ENCODE measurements at places on chromosomes 2 and 18. TPM values are rescaled to one million over a fixed set of nuclear protein-coding genes. Genes with fewer than 3 reads are reported as not detected.

- no peaks in the 10 kb centered on the region for H3K27me3 ChIP-seq
- DNase-seq, result no peak
- H3K27ac ChIP-seq, result no peak overlapping the region
- no peaks in the 10 kb centered on the region for H3K36me3 ChIP-seq
- no peaks in the 10 kb centered on the region for H3K4me1 ChIP-seq
These were observed 182.8 kb upstream of the AGAP1 start for GRCh38 chr2:235311044-235311443.

DNA sequence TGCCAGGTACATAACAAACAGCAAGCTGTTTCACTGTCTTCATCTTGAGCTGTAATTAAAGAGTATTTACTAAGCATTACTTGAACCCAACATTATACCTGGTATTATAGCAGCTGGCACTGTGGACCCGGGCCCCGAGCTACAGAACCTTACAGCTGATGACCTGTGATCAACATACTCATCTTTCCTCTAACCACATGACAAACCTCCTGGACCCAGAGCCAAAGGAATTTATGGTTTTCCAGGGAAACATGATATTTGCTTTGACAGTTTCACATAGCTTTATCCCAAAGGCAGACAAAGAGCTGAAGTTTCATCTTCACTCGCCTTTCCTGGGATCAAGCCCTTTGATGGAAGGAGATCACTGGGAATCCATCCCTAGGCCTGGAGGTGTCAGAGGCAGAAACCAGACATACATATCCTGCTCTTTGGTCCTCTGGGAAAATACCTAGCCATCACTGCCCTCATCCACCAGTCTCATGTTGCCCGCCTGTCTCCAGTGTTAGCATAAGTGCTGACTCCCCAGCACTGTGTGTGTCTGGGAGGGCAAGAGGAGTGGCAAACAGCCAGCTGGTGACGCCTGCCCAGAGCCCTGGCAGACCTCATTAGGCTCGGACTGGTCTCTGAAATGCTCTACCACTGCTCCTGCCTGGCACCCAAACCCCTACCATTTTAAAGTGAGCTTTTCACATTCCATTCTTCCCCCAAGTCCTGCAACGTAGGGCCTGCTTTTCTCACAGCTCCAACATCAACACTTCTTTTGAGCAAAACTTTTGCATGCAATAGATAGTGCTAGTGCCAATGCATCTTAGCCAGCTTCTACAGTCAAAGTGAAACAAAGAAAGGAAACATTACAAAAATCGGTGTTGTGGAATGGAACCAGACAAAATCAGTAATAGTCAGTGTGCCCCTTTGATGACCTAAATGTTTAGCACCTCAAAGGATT, 138.8 kb upstream of the CTAGE1 start:
- H3K36me3 ChIP-seq, result no peaks in the 10 kb centered on the region
- no peak overlapping the region for H3K27ac ChIP-seq
- no peaks in the 10 kb centered on the region for H3K27me3 ChIP-seq

DNA sequence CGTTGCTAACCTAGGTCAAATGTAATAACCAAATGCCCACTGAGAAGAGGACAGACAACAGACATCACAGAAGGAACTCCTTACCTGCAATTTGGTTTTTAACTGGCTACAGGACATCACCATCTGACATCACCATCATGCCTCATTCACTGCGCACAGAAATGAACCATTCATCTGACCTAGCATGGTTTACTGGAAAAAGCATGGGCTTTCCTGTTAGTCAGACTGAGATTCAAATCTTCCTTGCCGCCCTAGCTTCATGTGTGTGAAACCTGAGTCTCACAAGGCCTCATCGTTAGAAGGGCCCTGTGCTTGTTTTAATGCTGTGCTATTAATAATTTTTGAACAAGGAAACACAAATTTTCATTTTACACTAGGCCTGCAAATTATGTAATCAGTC, 1.1 kb upstream of the HIBCH start:
- H3K36me3 ChIP-seq, result no peaks in the 10 kb centered on the region
- H3K27ac ChIP-seq, result no peak overlapping the region
- H3K27me3 ChIP-seq, result no peaks in the 10 kb centered on the region
- no peaks in the 10 kb centered on the region for H3K4me1 ChIP-seq

- H3K36me3 ChIP-seq, result no peaks in the 10 kb centered on the region
- no peaks in the 10 kb centered on the region for H3K27me3 ChIP-seq
These were observed 121.3 kb downstream of the AGAP1 start for GRCh38 chr2:235614900-235615712.

GRCh38 chr18:68694316-68694715, 20.6 kb downstream of the TMX3 start:
- no peaks in the 10 kb centered on the region for H3K27me3 ChIP-seq
- no peaks in the 10 kb centered on the region for H3K4me1 ChIP-seq
- H3K4me3 ChIP-seq, result no peak overlapping the region
- H3K36me3 ChIP-seq, result peaks cover 16% of the 10 kb centered on the region

GRCh38 chr2:5945742-5946141, 253.6 kb downstream of the SOX11 start:
- no peaks in the 10 kb centered on the region for H3K4me1 ChIP-seq
- no peaks in the 10 kb centered on the region for H3K27me3 ChIP-seq
- no peak for DNase-seq
- H3K36me3 ChIP-seq, result no peaks in the 10 kb centered on the region

DNA sequence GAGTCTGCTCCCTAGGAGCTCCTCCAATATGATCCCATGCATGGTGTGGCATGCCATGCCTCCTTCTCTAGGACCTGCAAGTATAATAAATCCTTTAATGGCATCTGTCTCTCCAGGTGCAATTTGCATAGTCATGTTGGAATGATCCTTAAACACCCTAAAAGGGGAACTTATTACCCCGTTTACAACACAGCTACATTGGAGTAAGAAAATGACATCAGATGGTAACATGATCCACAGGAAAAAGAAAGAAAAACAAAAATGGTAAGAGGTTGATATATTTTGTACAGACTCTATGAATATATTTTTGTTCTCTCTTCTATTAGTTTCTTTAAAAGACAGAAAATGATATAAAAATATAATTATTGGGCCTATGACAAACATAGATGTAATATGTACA, 79.0 kb downstream of the CRACDL start:
- no peak overlapping the region for H3K4me3 ChIP-seq
- H3K27ac ChIP-seq, result no peak overlapping the region
- no peaks in the 10 kb centered on the region for H3K36me3 ChIP-seq
- H3K4me1 ChIP-seq, result no peaks in the 10 kb centered on the region
- DNase-seq, result no peak
- H3K27me3 ChIP-seq, result no peaks in the 10 kb centered on the region

- H3K27ac ChIP-seq, result no peak overlapping the region
These were observed 267.7 kb upstream of the SIX2 start for GRCh38 chr2:45276914-45277313.

DNA sequence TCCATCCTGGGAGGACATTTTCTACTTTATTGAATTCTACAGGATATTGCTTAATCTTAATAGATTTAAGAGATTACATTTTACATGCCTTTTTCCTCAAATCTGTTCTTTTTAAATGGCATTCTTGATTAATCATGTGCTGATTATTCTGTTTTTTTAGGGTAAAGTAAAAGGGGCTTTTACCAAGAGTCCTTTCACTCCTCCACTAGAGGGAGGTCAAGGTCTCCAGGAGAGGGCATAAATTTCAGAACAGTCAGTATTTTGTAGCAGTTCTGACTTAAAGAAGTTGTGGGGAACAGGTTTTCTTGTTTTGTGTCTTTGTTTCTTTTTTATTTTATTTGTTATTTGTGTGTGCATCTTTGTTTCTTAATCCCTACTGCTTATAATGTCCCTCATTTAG, 25.4 kb downstream of the WDR75 start:
- no peak overlapping the region for H3K27ac ChIP-seq
- no peaks in the 10 kb centered on the region for H3K27me3 ChIP-seq
- H3K4me1 ChIP-seq, result no peaks in the 10 kb centered on the region
- peaks cover 6% of the 10 kb centered on the region for H3K36me3 ChIP-seq
- H3K4me3 ChIP-seq, result no peak overlapping the region

DNA sequence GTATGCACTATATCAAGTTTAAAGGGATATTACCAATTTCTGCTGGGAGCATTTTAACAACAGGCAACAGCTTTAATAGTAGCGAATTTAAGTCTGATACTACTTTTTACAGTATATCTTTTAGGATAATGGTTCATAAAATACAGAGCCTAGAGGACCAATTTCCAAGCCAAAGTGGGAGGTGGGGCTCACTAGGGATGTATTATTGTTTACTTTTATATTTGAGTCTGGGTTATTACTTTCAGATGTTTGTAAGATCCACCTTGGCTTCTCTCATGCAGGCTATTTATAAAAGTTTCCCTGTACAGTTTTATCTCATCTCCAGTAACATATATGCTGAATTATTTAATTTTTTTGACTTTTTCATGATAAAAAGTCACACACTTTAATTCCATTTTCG, 242.0 kb downstream of the CMPK2 start:
- no peak overlapping the region for H3K4me3 ChIP-seq
- no peaks in the 10 kb centered on the region for H3K4me1 ChIP-seq
- DNase-seq, result no peak
- no peaks in the 10 kb centered on the region for H3K36me3 ChIP-seq
- H3K27ac ChIP-seq, result no peak overlapping the region

DNA sequence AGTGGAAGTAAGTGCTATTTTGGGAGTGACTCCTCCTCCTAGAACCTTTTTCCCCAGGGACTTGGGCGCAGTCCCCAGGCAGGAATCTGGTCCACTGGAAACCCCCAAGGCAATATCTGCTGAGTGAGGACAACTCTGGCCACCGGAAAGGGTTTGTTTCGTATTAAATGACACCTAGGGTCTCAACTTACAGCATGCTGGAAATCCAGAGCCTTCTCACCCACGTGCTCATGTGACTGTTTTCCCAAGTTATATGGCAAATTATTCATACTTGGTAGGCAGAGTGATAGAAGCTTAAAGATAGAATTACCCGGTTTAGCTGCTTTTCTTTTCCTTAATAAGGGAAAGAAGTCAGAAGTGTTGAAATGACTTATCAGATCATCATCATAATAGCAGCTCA, 436.9 kb upstream of the SPRED2 start:
- no peak overlapping the region for H3K27ac ChIP-seq
- no peak for DNase-seq
- H3K36me3 ChIP-seq, result no peaks in the 10 kb centered on the region
- H3K4me1 ChIP-seq, result no peaks in the 10 kb centered on the region
- peaks cover 9% of the 10 kb centered on the region for H3K27me3 ChIP-seq
- no peak overlapping the region for H3K4me3 ChIP-seq

- no peaks in the 10 kb centered on the region for H3K27me3 ChIP-seq
- H3K27ac ChIP-seq, result no peak overlapping the region
- H3K4me1 ChIP-seq, result no peaks in the 10 kb centered on the region
- H3K4me3 ChIP-seq, result no peak overlapping the region
- no peak for DNase-seq
These were observed 198.2 kb downstream of the CTNNA2 start for GRCh38 chr2:79711098-79711497.

- no peak for DNase-seq
- H3K27me3 ChIP-seq, result no peaks in the 10 kb centered on the region
- no peak overlapping the region for H3K4me3 ChIP-seq
These were observed 244.9 kb upstream of the CXCR4 start for GRCh38 chr2:136362676-136363390.

GRCh38 chr2:177972782-177973181, 99.8 kb downstream of the PDE11A start:
- no peaks in the 10 kb centered on the region for H3K27me3 ChIP-seq
- no peak overlapping the region for H3K4me3 ChIP-seq
- no peak overlapping the region for H3K27ac ChIP-seq
- H3K36me3 ChIP-seq, result no peaks in the 10 kb centered on the region
- no peaks in the 10 kb centered on the region for H3K4me1 ChIP-seq

GRCh38 chr2:240627736-240628506, 2.6 kb downstream of the GPR35 start:
- H3K27me3 ChIP-seq, result no peaks in the 10 kb centered on the region
- H3K4me3 ChIP-seq, result no peak overlapping the region
- H3K27ac ChIP-seq, result no peak overlapping the region

DNA sequence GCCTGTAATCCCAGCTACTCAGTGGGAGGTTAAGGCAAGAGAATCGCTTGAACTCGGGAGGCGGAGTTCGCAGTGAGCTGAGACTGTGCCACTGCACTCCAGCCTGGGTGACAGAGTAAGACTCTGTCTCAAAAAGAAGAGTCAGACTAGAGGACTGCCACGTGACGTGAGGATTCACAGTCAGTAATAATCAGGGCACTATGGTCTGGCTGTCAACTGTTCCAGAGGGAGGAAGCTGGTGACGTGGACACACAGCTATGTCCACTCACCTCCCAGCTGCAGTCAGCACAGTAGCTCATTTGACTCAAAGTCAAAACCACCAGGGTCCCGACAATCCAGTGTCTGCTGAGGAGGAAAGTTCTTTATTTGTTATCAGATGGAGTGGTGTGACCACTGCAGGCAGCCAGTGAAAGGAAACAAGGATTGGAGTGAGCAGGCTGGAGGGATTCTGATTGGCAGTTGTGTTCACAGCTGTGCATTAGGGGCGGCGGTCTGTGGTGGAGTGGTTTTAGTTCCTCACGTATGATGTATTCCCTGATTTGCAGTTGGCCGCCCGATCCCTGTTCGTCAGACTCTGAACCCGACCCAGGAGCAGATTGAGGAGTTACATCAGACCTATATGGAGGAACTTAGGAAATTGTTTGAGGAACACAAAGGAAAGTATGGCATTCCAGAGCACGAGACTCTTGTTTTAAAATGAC, 37.9 kb downstream of the MOGAT1 start:
- H3K27ac ChIP-seq, result peak overlapping the region; percentile 87
- DNase-seq, result peak; percentile 99
- H3K27me3 ChIP-seq, result no peaks in the 10 kb centered on the region
- H3K4me1 ChIP-seq, result peaks cover 13% of the 10 kb centered on the region

GRCh38 chr2:78586316-78586715, 439.2 kb upstream of the REG3G start:
- no peaks in the 10 kb centered on the region for H3K36me3 ChIP-seq
- H3K27ac ChIP-seq, result no peak overlapping the region
- no peaks in the 10 kb centered on the region for H3K4me1 ChIP-seq
- no peak overlapping the region for H3K4me3 ChIP-seq

GRCh38 chr2:155412598-155412997, 714.1 kb downstream of the KCNJ3 start:
- no peaks in the 10 kb centered on the region for H3K27me3 ChIP-seq
- H3K27ac ChIP-seq, result no peak overlapping the region
- H3K4me3 ChIP-seq, result no peak overlapping the region
- no peak for DNase-seq
- H3K36me3 ChIP-seq, result no peaks in the 10 kb centered on the region
- no peaks in the 10 kb centered on the region for H3K4me1 ChIP-seq

The COPS7B gene
- 12.1 TPM for total RNA-seq

The DTYMK gene
- 15.2 TPM for total RNA-seq

The RAB27B gene
- 0.77 TPM for total RNA-seq

The WDR35 gene
- total RNA-seq, result 11.6 TPM

The KCNG2 gene
- 6.4 TPM for total RNA-seq

The ANO7 gene
- 0.50 TPM for total RNA-seq

The STPG4 gene
- total RNA-seq, result 0.33 TPM

The TUBA3E gene
- not detected for total RNA-seq

The C2orf80 gene
- not detected for total RNA-seq

The TXNDC9 gene
- 46.7 TPM for total RNA-seq

The VWC2L gene
- total RNA-seq, result not detected

The TMSB10 gene
- 10,208 TPM for total RNA-seq

The REG1A gene
- total RNA-seq, result not detected

The METTL8 gene
- total RNA-seq, result 10.8 TPM

The TUBA3D gene
- total RNA-seq, result not detected

Data from fibroblast of lung (primary cell).